Dorsolateral prefrontal cortex (tissue), 122 donors: ENCODE measurements at places on chromosomes 5 and 9. TPM values are rescaled to one million over a fixed set of nuclear protein-coding genes. Genes with fewer than 3 reads are reported as not detected.

Gene NOTCH1
- total RNA-seq: 40.2 TPM

Gene DND1
- 2.6 TPM for total RNA-seq

Gene NEUROG1
- total RNA-seq: not detected

Gene INSL6
- not detected for total RNA-seq

Gene MRRF
- total RNA-seq: 35.1 TPM

Gene IL3
- total RNA-seq: not detected

Gene SERF1A
- 20.9 TPM for total RNA-seq

Gene SLC23A1
- not detected for total RNA-seq

Gene OR1J2
- not detected for total RNA-seq

Gene DBH
- total RNA-seq: 3.2 TPM

Gene PAEP
- not detected for total RNA-seq

Gene GCNT4
- 8.1 TPM for total RNA-seq

Gene CHD1
- 29.8 TPM for total RNA-seq

Gene CCL27
- not detected for total RNA-seq

Gene IFNA2
- total RNA-seq: 0.85 TPM
